CD4-positive, alpha-beta memory T cell (primary cell): ENCODE measurements at places on chromosomes 1 and 21. TPM values are rescaled to one million over a fixed set of nuclear protein-coding genes. Genes with fewer than 3 reads are reported as not detected.

The ADAMTS4 gene
- total RNA-seq = 1.4 TPM

The GLIS1 gene
- not detected for total RNA-seq

DNA sequence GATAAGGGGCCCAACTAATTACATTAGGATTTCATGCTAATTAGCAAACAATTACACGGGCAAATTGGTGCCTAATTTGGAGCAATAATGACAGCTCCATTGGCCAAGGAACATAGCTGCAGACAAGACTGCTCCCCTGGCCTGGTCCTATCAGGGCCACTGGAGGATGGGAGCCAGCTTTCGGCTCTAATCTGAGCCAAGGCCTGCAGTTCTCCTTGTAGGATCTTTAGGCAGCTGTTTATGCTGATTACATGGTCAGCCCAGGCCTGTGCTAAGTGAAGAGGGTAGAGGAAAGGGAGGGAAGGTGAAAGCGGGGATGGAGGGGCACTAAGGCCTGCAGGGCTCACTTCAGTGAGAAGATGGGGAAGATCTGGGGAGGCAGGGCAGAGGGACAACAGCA lies 12.4 kb upstream of the ADGRB2 start:
- H3K36me3 ChIP-seq = no peaks in the 10 kb centered on the region
- no peak for DNase-seq
- H3K4me1 ChIP-seq = peaks cover 21% of the 10 kb centered on the region
- H3K27me3 ChIP-seq = peaks cover 16% of the 10 kb centered on the region
- no peak overlapping the region for H3K27ac ChIP-seq

GRCh38 chr1:228392111-228392936 lies 14.3 kb downstream of the TRIM11 start:
- H3K27ac ChIP-seq = no peak overlapping the region
- peaks cover 29% of the 10 kb centered on the region for H3K36me3 ChIP-seq
- no peak for DNase-seq
- no peaks in the 10 kb centered on the region for H3K4me1 ChIP-seq
- H3K27me3 ChIP-seq = no peaks in the 10 kb centered on the region
- no peak overlapping the region for H3K4me3 ChIP-seq

The TMEM69 gene
- 26.1 TPM for total RNA-seq

DNA sequence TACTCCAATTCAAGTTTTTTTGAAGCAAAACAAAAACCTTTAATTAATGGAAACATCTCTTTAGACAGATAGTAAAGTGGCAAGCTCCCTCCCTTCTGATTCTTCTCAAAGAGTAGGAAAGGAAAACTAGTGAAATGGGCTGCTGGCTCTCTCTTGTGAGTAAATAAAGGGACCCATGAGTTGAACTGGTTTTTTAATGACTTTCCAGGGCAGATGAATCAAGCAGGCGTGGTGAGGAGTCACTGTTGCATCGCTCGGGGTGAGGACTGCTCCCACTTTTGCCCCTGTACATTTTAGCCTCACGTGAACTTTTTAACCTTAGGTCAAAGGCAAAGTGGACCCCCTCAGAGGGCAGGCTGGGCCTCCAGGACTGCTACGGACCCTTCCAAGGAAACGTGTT lies 64.8 kb downstream of the ABCA4 start:
- H3K4me1 ChIP-seq = no peaks in the 10 kb centered on the region
- no peaks in the 10 kb centered on the region for H3K27me3 ChIP-seq
- H3K27ac ChIP-seq = no peak overlapping the region
- H3K4me3 ChIP-seq = no peak overlapping the region

- H3K4me1 ChIP-seq = no peaks in the 10 kb centered on the region
- H3K4me3 ChIP-seq = no peak overlapping the region
- H3K36me3 ChIP-seq = no peaks in the 10 kb centered on the region
These were observed 49.3 kb upstream of the GRIK3 start for GRCh38 chr1:37083603-37084002.

The FMO4 gene
- 3.6 TPM for total RNA-seq

The CLIC4 gene
- 3.0 TPM for total RNA-seq
